ENCODE measurements at places on chromosomes 5 and 9. TPM values are rescaled to one million over a fixed set of nuclear protein-coding genes. Genes with fewer than 3 reads are reported as not detected.

The PLPPR1 gene
- 0.38 TPM for total RNA-seq

The NTNG2 gene
- 1.7 TPM for total RNA-seq

DNA sequence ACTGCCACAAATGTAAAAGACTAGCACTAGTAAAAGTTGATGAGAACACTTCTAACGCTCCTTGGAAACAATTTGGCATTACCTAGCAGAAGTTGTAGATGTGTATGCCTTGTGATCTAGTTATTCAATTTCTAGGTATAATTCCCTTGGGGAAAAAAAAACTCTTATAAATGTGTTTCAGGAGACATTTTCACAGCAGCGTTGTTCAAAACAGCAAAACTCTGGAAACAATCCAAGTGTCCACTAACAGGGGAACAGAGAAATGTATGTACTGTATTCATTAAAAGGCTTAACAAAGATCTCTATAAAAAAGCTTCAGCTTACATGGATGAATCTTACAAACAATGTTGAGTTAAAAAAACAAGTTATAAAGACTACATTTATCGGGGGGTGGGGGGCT, 30.4 kb downstream of the NR3C1 start:
- H3K27ac ChIP-seq, result no peak overlapping the region
- H3K4me1 ChIP-seq, result peaks cover 5% of the 10 kb centered on the region
- H3K27me3 ChIP-seq, result no peaks in the 10 kb centered on the region
- no peak for DNase-seq
- H3K4me3 ChIP-seq, result no peak overlapping the region

GRCh38 chr5:132013006-132013689, 1.7 kb upstream of the ACSL6 start:
- H3K36me3 ChIP-seq, result no peaks in the 10 kb centered on the region
- no peak overlapping the region for H3K4me3 ChIP-seq
- peaks cover 5% of the 10 kb centered on the region for H3K27me3 ChIP-seq
- no peak for DNase-seq

- DNase-seq, result no peak
- no peaks in the 10 kb centered on the region for H3K27me3 ChIP-seq
- no peak overlapping the region for H3K27ac ChIP-seq
- no peak overlapping the region for H3K4me3 ChIP-seq
Observed at GRCh38 chr5:112986224-112986623, 9.6 kb downstream of the DCP2 start.

- H3K4me3 ChIP-seq, result no peak overlapping the region
- H3K27ac ChIP-seq, result no peak overlapping the region
- H3K36me3 ChIP-seq, result no peaks in the 10 kb centered on the region
- DNase-seq, result no peak
- no peaks in the 10 kb centered on the region for H3K27me3 ChIP-seq
Observed at GRCh38 chr5:63194126-63194525, 615.5 kb downstream of the LRRC70 start.

- H3K4me3 ChIP-seq, result no peak overlapping the region
Observed at GRCh38 chr5:136135536-136135935, 2.9 kb downstream of the SMAD5 start.

DNA sequence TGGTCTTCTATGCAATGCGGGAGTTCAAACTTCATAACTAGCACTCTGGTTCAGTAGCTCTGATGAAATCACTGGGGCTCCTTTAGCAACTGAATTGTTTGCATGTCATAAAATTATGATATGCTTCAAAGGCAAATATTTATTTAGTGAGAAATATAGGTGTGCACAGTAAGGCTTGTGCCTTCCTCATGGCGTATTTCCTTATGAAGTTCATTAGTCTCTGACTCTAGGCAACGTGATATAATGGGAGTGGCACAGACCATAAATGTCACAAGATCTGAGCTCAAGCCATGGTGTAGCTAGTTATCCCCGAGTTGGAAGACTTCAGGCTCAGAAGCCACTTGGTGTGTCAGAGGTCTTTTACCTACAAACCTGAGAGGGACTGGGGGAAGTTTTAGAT, 35.5 kb downstream of the PIP5K1B start:
- no peaks in the 10 kb centered on the region for H3K27me3 ChIP-seq
- no peak overlapping the region for H3K27ac ChIP-seq
- H3K36me3 ChIP-seq, result no peaks in the 10 kb centered on the region
- no peak for DNase-seq
- no peaks in the 10 kb centered on the region for H3K4me1 ChIP-seq

GRCh38 chr5:56676091-56676768, 139.1 kb upstream of the MAP3K1 start:
- H3K27ac ChIP-seq, result no peak overlapping the region
- H3K4me1 ChIP-seq, result peaks cover 13% of the 10 kb centered on the region
- no peaks in the 10 kb centered on the region for H3K36me3 ChIP-seq
- H3K4me3 ChIP-seq, result no peak overlapping the region
- no peaks in the 10 kb centered on the region for H3K27me3 ChIP-seq

GRCh38 chr9:101574731-101575333, 19.9 kb downstream of the PPP3R2 start:
- no peak overlapping the region for H3K4me3 ChIP-seq
- H3K27ac ChIP-seq, result no peak overlapping the region
- H3K27me3 ChIP-seq, result no peaks in the 10 kb centered on the region
- DNase-seq, result no peak

- H3K27me3 ChIP-seq, result no peaks in the 10 kb centered on the region
- H3K4me1 ChIP-seq, result no peaks in the 10 kb centered on the region
- no peak overlapping the region for H3K27ac ChIP-seq
Observed at GRCh38 chr9:68664036-68664435, 41.0 kb upstream of the PIP5K1B start.

DNA sequence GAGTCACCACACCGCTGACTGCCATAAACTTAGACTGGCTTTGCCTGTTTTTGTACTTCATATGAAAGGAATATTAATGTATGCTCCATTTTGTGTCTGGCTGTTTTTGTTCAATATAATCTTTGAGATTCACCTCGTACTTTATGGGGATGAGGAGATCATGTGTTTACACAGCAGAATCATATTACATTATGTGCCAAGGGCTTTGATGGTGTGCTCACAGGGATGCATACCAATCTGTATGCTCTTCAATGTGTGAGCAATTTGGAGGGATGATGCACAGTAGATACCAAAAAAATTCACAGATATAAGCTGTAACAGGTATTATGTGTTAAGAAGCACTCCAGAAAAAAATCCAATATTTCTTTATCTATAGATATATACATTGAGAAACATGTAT, 113.7 kb downstream of the GABRB2 start:
- H3K27me3 ChIP-seq, result no peaks in the 10 kb centered on the region
- H3K4me1 ChIP-seq, result no peaks in the 10 kb centered on the region
- DNase-seq, result no peak

All from thymus (tissue), 14 donors.